Activated CD8-positive, alpha-beta memory T cell treated with anti-CD3 and anti-CD28 coated beads, Interleukin-2, amount 10 ng/mL, durations not matched to agents 7 days and 5 days (primary cell): ENCODE measurements at places on chromosomes 3 and 15. TPM values are rescaled to one million over a fixed set of nuclear protein-coding genes. Genes with fewer than 3 reads are reported as not detected.

Gene FBXW12
- total RNA-seq = not detected

- no peak for DNase-seq
- H3K4me1 ChIP-seq = no peaks in the 10 kb centered on the region
- peaks cover 15% of the 10 kb centered on the region for H3K27me3 ChIP-seq
- no peaks in the 10 kb centered on the region for H3K36me3 ChIP-seq
- no peak overlapping the region for H3K4me3 ChIP-seq
- H3K27ac ChIP-seq = no peak overlapping the region
Observed at GRCh38 chr15:95470529-95470928, 860.0 kb upstream of the NR2F2 start.

DNA sequence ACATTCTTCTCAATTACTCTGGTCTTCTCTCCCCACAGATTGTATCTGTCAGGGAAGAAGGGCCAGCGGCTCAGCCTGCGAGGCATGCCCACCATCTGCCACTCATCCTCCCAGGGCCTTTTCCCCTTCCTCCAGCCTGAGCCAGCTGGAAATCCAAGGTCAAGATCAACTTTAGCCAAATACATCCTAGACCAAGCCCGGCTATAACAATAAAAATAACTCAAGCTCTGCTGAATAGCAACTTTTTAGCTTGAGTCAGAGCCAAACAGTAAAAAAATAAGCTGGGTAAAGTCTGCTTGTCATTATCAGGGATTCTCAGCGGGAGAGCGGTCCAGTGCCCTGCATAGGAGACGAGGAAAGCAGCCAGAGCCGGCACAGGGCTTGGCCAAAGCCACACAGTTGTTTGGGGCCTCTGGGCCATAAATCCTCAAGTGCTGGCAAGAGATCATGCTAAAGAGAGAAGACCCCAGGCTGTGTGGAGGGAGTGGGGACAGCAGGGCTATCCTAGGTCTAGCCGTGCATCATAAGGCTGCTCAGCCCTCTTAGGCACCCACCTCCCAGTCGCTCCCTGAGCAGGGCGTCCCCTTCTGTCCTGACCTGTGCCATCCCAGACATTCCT lies 76.2 kb upstream of the HERC1 start:
- H3K4me3 ChIP-seq = no peak overlapping the region
- no peaks in the 10 kb centered on the region for H3K27me3 ChIP-seq
- H3K27ac ChIP-seq = no peak overlapping the region
- H3K36me3 ChIP-seq = peaks cover 4% of the 10 kb centered on the region
- DNase-seq = no peak

DNA sequence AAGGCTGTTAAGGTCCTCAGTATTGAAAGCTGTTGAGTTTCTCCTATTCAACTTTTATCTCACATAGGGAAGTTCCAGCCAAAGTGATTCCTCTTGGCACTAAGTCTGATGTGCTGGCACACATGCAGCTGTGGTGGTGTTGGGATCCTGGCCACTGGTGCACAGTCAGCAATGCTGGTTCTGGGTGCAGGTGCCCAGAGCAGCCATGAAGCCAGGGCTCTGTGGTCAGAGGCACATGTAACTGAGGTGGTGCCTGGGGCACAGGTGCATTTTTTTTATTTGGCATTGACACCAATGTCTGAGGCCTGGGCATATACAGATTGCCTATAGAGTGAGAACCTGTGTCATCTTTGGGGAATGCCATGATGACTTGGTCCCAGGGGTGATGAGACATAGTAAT lies 271.4 kb downstream of the POLQ start:
- no peaks in the 10 kb centered on the region for H3K27me3 ChIP-seq
- H3K4me3 ChIP-seq = no peak overlapping the region
- DNase-seq = no peak
- no peaks in the 10 kb centered on the region for H3K4me1 ChIP-seq

GRCh38 chr3:125200731-125201139 lies 11.8 kb downstream of the SLC12A8 start:
- peak overlapping the region; percentile 24 for H3K27ac ChIP-seq
- H3K36me3 ChIP-seq = no peaks in the 10 kb centered on the region
- H3K4me3 ChIP-seq = no peak overlapping the region
- DNase-seq = no peak
- H3K27me3 ChIP-seq = peaks cover 33% of the 10 kb centered on the region

GRCh38 chr3:128374746-128375445 lies 91.8 kb downstream of the DNAJB8 start:
- H3K4me3 ChIP-seq = no peak overlapping the region
- no peak overlapping the region for H3K27ac ChIP-seq
- no peaks in the 10 kb centered on the region for H3K36me3 ChIP-seq
- DNase-seq = no peak
- H3K27me3 ChIP-seq = no peaks in the 10 kb centered on the region
- peaks cover 5% of the 10 kb centered on the region for H3K4me1 ChIP-seq

- no peaks in the 10 kb centered on the region for H3K36me3 ChIP-seq
- peaks cover 6% of the 10 kb centered on the region for H3K4me1 ChIP-seq
- H3K4me3 ChIP-seq = no peak overlapping the region
- H3K27ac ChIP-seq = no peak overlapping the region
Observed at GRCh38 chr15:65839354-65839901, 29.9 kb upstream of the RAB11A start.

DNA sequence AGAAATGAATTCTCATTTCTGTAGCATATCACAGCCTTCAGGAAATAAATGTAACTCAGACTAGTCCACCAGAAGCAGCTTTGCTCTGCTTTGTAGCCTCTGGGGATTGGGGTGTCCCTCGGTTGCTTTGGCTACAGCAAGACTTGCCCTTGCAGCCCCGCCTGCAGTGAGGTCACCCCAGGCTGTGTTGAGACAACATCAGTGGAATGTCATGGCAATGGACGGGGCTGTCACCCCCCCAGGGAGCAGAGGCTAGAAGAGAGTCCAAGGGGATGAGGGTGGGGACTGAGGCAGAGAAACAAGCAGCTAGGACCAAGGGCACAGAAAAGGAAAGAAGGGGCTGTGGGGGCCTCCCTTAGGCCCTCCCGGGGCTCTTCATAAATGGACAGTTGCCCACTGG lies 854 bp downstream of the CLEC3B start:
- H3K4me3 ChIP-seq = no peak overlapping the region
- peaks cover 17% of the 10 kb centered on the region for H3K27me3 ChIP-seq
- no peaks in the 10 kb centered on the region for H3K4me1 ChIP-seq
- H3K27ac ChIP-seq = no peak overlapping the region

- H3K27ac ChIP-seq = no peak overlapping the region
- no peak overlapping the region for H3K4me3 ChIP-seq
- DNase-seq = no peak
- H3K36me3 ChIP-seq = no peaks in the 10 kb centered on the region
- peaks cover 4% of the 10 kb centered on the region for H3K4me1 ChIP-seq
Observed at GRCh38 chr15:56640127-56640526, 93.2 kb downstream of the ZNF280D start.

GRCh38 chr3:100030346-100030745 lies 84.0 kb downstream of the FILIP1L start:
- H3K4me3 ChIP-seq = no peak overlapping the region
- H3K27ac ChIP-seq = no peak overlapping the region
- peaks cover 4% of the 10 kb centered on the region for H3K36me3 ChIP-seq
- H3K27me3 ChIP-seq = no peaks in the 10 kb centered on the region
- H3K4me1 ChIP-seq = peaks cover 14% of the 10 kb centered on the region
